ENCODE measurements at places on chromosomes 3 and 15.

GRCh38 chr15:53586799-53587198, 172.7 kb downstream of the WDR72 start:
- no peak for DNase-seq

- DNase-seq: peak; percentile 15
Observed at GRCh38 chr3:44992555-44993470, 16.8 kb downstream of the EXOSC7 start.

DNA sequence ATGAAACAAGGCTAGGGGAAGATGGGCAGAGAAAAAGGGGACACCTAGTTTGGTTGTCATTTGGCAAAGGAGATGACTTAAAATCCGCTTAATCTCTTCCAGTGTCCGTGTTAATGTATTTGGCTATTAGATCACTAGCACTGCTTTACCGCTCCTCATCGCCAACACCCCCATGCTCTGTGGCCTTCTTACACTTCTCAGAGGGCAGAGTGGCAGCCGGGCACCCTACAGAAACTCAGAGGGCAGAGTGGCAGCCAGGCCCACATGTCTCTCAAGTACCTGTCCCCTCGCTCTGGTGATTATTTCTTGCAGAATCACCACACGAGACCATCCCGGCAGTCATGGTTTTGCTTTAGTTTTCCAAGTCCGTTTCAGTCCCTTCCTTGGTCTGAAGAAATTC, 39.6 kb downstream of the DNASE1L3 start:
- no peak for DNase-seq

DNA sequence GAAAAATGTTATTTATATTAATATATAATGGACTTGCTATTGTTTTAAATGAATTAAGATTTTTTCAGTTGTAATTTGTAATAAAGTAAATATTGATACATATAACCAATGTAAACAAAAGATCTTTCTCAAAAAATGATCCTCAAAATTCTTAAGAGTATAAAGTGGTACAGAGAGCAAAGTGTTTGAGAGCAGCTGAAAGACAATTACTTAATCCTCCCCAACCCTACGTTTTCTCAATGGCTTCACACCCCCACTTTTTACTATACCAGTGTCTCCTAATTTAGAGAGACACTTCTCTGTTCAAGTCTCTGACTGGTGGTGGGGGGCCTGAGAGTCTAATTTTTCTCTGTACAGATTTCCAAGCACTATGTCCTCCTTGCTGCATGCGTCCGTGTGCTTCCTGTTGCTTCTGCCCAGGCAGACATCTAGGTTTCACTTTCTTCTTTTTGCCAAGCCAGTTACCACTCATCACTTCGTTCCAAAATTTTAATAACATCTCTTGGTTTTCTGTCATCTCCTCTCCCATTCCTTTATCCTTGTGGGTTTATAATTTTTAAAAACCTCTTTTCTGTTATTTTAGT, 276.3 kb upstream of the DNAJC19 start:
- DNase-seq: no peak

DNA sequence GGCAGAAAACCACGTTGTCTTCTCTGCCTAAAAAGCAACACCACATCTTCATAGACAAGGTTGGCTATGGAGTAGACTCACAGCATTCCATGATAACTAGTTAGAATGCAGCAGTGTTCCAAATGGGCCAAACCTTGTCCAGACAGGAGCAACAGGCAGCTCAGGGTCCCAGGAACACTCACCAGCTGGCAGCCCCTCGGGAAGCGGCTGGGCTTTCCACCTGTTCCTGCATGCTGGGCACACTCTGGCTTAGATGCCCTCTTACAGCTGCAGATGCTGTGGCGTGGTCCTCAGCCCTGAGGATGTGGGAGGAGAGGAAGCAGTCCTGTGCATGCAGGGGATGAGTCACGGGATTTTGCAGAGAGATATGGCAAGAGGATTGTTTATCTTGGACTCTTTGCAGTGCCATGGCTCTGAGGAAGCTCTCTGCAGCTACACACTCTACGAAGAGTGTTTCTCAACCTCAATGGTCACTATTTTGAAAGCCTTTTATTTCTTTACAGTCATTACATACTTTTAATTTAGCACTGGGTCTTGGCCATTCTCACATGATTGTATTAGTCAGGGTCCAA, 11.3 kb downstream of the NRROS start:
- DNase-seq: no peak

Data from stimulated activated CD4-positive, alpha-beta T cell treated with anti-CD3 and anti-CD28 coated beads, Interleukin-12 subunit alpha, Interleukin-12 subunit beta, amount 100 ng/mL, for 4 hours (primary cell).